NCI-H510A (cell line): ENCODE measurements at places on chromosomes 1 and 21.

GRCh38 chr1:67690018-67690363 lies 5.0 kb downstream of the GADD45A start:
- no peak for DNase-seq

- DNase-seq = no peak
These were observed 33.2 kb downstream of the RCSD1 start for GRCh38 chr1:167663002-167663772.

DNA sequence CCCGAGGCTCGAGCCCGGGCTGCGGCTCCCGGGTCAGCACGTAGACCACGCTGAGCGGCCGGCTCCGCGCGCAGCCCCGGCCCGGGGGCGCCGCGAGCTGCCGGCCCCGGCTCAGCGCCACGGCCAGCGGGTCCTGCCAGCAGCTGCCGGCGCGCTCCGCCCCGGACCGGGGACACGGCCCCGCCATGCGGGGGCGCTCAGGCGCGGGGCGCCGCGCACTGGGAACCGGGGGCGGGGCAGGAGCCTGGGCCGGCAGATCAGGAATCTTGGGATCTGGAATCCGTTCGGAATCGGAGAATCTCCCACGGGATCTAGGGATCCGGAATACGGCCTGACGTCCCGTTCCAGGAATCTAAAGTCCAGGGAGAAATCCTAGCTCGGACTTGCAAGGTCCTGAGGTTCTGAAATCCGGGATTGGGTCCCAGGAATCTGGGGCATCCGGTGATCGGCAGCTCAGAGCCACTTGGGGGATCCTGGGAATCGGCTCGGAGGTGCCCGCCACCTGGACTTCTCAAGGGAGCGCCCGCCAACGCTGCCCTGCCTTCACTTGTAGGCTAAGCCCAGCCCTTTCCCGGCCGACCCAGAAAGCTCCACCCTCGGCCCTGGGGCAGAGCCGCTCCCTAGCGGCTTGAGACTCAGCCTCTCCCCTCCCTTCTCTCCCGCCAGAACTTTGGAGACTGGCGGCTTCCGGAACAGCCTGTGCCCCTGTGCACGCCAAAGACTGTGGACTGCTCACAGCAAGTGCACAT lies at the start of gene MAP3K6:
Gene MAP3K6, minus strand, starts transcription at position 551 of the 749 bp plus-strand sequence. Its CDS starts 364 bp downstream, at position 187.
- DNase-seq = peak; percentile 81

DNA sequence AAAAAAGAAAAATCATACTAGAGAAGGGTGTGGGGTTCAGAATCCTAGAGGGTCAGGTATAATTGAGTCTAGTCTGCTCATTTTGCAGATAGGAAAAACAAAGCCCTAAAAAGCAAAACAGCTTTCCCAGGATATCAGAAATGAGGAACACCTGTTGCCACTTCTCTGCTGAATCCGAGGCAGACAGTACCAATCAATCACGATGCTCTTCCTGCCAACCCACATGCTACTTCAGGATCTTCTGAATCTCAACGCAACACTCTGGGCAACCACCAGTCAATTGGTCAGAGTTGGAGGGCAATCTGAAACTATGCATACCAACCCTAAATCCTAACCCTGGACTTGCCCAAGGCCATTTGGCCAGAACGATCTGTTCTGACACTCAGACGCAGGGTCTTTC lies 128.3 kb downstream of the EPHB2 start:
- no peak for DNase-seq

DNA sequence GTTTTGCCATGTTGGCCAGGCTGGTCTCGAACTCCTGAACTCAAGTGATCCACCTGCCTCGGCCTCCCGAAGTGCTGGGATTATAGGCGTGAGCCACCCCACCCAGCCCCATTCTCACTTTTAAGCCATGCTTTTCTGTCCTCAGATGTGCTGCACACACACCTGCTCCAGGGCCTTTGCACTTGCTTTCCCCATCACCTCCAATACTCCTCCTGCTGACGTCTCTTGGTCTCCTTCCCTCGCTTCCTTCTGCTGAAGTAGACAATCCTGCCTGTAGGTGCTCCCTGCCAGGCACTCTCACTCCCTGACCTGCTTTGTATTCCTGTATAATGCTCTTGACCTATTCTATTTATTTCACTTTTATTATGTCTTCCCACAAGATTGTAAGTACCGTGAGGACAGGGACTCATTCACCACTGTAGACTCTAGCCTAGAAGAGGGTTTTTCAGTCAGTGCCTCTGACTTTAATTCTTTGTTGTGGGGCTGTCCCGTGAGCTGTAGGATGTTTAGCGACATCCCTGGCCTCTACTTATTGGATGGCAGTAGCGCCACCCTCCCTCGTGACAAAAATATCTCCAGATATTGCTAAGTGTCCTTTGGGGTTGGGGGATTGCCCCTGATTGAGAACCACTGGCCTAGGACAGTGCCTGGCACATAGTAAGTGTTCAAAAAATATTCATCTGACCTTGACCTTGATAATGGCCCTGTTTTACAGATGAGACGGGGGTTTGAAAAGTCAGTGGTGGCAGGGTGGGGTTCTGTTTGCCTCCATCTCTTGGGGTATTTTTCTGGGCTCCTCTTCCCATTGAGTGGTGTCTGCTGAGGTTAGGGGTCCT lies 4.6 kb downstream of the TNFRSF1B start:
- DNase-seq = no peak

DNA sequence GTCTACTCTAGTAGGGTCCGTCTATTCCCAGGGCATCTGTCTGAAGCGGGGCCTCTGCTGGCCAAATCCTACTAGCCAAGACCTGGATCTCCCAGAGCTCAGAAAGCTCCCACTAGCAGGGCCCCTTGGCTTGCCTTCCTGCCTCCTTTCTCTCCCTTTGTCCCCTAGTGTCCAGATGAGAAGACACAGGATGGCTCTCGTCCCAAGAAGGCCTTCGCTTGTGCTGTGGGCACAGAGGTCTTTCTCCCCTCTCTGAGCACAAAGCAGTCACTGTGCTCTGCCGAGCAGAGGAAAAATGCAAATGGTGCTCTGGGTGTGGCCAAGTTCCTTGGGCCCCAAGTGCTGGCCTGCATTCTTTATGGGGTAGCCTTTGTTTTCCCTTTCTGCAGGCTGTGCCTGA lies 13.0 kb upstream of the GPR137B start:
- no peak for DNase-seq

DNA sequence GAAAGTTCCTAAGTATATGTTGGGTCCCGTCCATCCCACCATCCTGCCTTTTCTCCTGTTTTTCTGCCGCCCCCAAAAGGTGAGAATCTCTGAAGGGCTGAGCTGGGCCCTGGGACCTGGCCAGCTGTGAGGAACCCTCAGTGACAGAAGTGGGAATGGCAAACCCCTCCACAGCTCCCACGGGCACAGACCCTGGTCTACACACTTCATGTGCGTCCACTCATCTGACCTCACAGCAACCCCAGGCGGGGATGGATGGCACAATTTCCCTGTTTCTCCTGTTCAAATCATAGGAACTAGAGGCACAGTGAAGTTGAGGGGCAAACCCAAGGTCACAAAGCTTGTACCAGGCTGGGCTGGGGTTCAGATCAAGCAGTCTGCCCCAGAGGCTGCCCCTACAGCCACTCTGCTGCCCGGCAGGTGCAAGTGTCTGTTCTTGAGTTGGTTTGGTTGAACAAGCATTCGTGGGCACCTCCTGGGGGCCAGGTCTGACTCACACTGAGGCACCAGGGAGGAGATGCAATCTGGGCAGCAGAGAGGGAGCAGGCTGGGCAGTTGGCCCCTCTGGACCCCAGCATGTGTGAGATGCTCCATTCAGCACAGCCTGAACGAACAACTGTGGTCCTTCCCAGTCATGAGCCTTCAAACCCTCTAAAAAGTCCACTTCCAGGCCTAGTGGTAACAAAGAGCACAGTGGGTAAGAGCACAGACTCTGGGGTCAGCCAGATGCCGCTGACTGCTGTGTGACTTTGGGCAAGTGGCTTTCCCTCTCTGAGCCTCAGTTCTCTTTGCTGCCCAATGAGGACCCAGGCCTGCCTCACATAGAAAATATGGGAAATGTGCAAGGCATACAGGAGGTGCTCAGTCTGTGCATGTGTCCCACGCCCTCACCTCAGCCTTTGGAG lies 4.0 kb downstream of the EDN2 start:
- DNase-seq = no peak

DNA sequence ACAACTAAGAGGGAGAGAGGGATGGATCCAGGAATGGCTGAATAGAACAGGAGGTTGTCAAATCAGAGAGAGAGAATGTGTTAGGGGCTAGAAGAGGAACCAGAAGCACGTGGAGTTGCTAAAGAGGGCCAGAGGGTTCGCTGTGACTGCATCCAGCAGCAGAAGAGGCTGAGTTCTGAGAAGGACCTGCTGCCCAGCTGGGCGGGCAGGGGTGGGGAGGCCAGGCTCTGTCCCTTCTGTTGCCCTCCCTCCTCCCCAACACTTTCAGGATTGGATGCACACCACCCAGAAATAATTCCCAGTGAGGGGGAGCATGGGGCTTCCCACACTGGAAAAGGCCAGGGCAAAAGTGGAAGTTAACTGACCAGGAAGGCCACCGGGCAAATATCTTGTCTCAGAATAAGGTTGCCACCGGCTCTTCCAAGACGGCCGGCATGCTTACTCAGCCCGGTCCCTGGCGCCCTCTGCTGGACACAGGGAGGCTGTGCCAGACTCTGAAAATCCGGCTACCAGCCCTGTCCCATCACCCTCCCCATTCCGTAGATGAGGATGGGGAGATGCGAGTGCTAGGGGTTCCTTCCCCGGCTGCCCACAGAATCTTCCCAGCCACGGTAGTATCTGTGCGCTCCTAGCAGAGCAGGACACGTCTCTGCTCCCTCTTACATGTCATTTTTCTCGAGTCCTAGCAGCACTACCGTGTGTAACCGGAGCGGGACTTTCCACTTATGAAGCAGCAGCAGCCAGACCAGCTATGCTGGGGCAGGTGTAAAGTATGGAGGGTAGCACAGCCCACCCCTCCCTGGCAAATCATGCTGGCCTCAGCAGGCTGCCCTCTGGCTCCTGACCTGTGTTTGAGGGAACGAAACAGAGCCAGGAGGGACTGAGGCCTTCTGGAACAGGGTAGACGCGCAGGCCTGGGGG lies 46.8 kb upstream of the A3GALT2 start:
- DNase-seq = peak; percentile 66
